ENCODE measurements at places on chromosomes 13 and 19.
A peak's percentile ranks its signal among the peaks of the same experiment; 100 is the strongest.

- DNase-seq = no peak
Measured at GRCh38 chr19:57058871-57059270, 60.9 kb upstream of the USP29 start.

DNA sequence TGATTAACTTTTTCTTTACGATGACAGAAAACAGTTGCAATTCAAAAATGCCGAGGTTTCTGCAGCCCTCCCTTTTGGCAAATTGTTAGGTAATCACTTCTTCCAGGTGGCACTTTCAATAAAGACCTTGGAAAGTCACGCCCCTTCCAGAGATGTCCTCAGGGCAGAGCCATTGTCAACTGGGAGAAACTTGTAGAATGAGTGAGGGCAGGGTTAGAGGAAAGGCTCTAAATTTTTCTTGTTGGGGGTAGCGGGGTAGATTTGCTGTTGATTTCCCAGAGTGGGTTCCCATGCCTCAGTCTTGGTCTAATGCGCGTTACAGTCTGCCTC lies 421.1 kb downstream of the FGF9 start:
- DNase-seq = no peak

- no peak for DNase-seq
Measured at GRCh38 chr19:36686365-36687213, 823 bp upstream of the ZNF567 start.

DNA sequence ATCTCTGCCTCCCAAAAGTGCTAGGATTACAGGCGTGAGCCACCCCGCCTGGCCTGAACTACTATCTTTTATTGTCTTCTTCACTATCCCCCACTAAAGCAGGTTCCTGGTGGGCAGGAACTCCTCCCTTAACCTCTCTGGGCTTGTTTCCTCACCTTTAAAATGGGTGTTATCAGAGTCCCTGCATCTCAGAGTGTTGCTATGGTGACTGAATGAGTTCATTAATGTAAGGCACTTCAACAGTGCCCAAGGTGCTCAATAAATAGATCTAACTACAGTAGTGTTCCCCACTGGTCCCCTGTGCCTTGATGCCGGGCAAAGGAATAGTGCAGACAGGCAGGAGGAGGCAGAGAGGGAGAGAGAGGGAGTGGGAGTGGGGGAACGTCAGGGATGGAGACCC lies 20.5 kb downstream of the CCDC97 start:
- no peak for DNase-seq

- DNase-seq = no peak
Measured at GRCh38 chr13:27808851-27809550, 16.7 kb downstream of the GSX1 start.

DNA sequence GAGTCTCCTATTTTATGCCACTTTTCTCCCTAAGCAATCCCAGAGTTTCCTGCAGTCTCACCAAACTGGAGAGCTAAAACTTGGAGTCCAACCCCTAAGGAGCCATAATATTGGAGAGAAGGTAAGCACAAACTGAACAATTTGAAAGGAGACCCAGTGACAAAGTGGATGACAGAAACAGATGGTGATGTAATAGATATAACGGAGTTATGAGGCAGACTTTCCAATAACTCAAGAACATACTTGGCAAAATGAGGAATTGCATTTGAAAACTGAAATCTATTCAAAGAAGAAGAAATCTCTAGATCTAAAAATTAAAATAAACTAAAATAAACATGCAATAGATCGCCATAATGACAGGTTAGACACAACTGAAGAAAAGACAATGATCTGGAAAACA lies 200.9 kb upstream of the MIR17HG start:
- no peak for DNase-seq

DNA sequence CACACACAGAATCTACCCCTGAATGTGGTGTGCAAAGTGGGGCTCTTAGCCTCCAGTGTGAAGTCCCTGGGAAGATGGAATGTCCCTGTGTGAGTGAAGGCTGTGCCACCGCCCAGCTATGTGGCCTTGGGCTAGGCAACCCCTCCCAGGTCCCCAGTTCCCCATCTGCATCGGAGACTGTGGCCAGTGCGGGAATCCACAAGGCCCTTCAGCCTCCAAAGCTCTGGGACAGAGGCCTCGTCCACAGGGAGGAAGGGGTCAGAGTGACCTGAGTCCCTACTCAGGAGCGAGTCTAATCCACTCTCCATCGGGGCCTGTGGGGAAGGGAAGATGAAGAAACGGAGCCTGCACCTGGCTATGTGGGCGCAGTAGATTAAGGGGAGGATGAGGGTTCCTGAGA lies 19.3 kb upstream of the KIR3DL3 start:
- no peak for DNase-seq

GRCh38 chr13:42028113-42028799 lies 20.2 kb upstream of the DGKH start:
- DNase-seq = no peak

DNA sequence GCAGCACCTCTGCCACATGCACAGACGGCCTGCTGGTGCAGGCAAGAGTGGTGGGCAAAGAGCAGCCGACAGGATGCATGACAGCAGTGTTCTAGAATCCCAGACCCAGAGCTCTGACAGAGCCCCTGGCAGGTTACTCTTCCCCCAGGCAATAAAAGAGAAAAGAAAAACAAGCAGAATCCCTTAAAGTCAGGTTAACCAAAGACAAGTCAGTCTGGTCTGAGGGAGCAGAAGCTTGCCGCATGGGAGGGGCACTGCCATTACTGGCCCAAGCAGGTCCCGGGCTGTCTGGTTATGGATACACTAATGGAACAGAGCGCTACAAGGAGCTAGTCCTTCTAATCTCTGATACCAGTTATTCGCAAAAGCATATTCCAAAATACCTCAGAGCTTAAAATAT lies 36.1 kb upstream of the DOCK9 start:
- DNase-seq = no peak

DNA sequence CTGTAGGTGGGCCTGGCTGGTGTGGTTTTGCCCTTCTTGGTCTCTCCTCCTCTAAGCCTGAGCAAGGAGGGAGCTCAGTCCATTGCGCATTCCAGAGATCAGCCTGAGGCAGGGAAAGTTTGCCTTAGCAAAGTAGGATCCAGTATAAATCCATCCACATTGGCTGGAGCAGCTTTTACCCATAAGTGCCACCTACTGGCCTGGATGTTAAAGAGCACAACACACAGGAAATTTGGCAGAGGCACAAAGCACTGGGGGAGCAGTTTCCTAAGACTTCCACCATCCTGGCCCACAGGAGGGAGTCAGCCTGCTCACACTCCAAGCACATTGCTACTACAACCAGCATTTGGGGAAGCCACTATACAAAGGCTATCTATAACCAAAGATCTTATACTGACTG lies 1124.2 kb downstream of the SLITRK1 start:
- no peak for DNase-seq

GRCh38 chr13:48448959-48449614 lies 36.2 kb upstream of the LPAR6 start:
- DNase-seq = no peak

DNA sequence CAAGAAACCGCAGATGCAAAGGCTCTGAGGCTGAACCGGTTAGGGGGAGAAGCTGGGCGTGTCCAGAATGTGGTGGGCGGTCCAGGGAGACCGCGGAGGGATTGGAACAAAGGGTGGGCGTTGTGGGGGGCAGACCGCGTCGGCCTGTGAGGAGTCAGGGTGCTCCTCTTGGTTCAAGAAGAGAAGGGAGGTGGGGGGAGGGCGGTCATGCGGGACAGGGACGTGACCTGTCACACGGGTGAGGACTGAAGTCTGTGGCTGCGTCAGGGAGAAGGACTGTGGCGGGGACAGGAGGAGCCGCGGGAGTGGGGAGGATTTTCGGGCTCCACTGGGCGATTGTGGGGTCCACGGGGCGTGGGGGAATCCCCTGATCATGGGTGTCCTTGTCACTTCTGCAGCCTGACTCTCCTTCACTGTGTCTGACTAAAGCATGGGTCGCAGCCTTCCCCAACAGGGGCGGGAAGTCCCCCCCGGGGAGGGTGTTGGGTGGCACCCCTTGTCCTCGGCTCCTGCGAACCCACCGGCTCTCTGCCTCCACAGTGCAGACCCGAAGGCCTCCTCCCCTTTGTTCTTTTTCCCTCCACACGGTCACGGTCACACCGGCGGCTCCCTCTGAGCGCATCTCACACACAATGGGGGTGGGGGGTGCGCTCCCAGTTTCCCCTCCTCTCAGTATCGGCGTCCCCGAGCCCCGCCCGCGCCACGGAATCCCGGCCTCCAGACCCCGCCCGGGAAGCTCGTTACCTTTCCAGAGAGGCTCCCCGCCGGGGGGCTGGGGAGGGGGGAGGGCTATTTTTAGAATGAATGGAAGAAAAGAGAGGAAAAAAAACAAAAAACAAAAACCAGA lies 16.4 kb upstream of the KCNN1 start:
- DNase-seq = peak; percentile 44

GRCh38 chr13:47665043-47665442 lies 336.0 kb downstream of the SUCLA2 start:
- DNase-seq = no peak

DNA sequence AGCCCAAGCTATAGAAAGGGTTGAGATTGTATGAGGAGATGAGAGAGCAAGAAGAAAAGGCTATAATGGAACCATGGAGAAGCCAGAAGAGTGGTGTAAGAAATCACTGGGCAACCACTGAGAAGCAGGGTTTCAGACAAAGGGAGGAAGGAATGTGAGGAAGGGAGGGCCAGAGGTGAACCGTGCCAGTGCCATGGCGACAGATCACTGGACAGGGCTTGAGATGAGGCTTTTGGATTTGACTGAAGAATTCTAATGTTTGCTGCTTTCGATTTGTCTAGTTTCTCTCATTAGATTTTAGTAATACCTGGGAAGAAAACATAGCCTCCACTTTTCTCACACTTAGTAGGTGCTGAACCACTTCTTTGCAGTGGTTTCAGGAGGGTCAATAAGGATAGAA lies 6.3 kb upstream of the GPR183 start:
- no peak for DNase-seq

DNA sequence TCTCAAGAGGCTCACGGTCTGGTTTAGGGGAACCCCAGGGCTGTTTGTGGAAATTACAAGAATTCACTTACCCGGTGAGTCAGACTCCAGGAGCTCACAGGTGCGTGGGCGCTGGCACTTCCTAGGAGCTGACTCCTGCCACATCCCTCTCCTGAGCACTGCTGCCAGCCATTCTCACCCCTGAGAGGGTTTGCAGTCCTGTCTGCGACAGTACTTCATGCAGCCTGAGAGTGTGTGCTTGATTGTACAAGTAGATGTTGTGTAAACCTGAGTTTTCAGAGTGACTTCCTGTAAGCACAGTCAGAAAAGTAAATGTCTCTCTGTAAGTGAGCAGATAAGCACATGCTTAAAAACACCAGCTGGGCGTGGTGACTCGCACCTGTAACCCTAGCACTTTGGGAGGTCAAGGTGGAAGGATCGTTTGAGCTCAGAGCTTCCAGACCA lies 8.1 kb downstream of the MRPL4 start:
- no peak for DNase-seq

GRCh38 chr19:1846517-1847204 lies 1.6 kb downstream of the REXO1 start:
- DNase-seq = no peak

Measured in central memory CD4-positive, alpha-beta T cell (primary cell).